ENCODE measurements at places on chromosomes 16 and 17.
A peak's percentile ranks its signal among the peaks of the same experiment; 100 is the strongest.

- peak; percentile 30 for DNase-seq
Measured at GRCh38 chr16:85329059-85329812, 217.0 kb upstream of the CIBAR2 start.

GRCh38 chr17:49597928-49598655, 22.4 kb downstream of the NXPH3 start:
- DNase-seq = no peak

DNA sequence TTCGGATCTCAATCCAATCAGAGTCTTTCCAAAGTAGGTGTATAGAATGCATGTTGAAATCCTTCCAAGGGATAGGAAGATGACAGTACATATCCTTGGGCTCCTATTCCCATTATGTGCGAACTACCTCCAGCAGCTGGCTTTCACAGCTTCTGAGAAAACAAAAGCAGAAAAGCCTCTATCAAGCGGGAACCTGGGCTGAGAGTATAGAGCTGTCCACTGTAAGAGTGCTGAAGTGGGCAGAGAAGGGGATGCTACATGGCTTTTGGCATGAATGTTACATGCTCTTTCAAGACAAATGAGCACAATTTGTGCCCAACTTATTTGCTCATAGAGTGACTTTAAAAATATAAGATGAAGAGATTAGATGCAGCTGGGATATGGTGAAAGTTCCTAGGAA, 993.5 kb downstream of the CDH8 start:
- DNase-seq = no peak

- DNase-seq = no peak
Measured at GRCh38 chr16:86175816-86176215, 276.9 kb downstream of the IRF8 start.

DNA sequence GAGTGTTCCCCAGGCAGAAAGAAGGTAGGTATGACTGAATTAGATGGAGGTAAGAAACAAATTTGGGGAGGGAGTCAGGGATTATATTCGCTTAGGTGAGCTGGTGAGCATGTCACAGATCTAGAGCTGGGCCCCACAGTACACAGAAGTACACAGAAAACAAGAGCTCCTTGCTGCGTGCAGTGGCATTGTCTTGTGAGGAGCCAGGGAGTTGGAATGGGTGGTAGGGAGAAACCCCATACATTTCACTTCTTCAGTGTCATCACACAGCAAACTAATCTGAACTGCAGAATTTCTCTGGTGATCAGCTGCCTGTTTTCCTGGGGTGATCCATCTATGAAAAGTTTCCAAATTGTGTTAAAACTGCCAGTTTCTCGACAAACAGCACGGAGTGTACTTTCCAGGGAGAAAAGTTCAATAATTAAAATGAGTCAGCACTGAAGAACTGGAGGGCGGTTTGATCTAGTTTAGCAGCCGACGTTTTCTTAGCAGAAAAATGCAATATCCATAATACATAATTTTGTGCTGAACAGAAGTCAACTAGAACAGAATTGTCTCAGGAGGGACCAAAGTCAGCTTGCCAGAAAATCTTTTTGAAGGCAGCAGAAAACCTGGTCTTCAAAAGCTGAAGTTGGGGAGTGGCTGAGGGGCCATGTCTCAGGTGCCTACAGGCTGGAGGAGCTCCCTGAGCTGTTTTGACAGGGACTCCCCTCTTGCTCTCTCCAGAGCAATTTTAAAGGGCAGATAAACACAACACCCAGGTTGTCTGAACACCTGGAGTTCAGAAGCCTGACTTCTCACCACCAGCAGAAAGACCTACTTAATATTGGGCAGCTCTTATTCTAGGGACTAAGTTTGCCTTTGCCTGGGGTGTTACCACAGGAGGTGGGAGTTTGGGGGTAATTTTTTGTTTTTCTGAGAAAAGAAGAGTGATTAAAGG, 448.6 kb downstream of the CA10 start:
- no peak for DNase-seq

DNA sequence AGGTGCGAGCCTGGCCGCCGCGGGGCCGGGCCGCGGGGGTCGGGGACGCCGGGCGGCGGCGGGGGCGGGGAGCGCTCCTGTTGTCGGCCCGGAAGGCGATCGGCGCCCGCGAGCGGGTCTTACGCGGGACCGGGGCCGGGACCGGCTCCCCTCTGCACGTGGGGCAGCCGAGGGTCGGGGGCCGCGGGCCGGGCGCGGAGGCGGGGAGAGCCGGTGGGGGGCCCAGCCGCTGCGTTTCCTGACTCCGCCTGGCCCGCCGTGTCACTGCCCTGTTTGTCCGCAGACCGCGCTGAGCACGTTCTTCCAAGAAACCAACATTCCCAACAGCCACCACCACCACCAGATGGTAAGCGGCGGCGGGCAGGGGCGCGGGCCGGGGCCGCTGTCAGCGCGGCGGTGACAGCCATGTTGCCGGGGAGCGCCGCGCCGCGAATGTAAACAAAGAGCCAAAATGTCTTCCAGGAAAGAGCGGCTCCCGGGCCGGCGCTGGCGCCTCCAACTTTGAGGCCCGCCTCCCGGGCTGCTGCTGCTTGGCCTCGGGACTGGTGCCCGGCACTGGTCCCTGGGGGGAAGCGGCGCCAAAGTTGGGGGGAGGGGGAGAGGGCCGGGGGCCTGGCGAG, 586 bp downstream of the UBALD2 start:
- no peak for DNase-seq

- DNase-seq = peak; percentile 44
Measured at GRCh38 chr17:49434821-49435670, 20.4 kb upstream of the PHB1 start.

DNA sequence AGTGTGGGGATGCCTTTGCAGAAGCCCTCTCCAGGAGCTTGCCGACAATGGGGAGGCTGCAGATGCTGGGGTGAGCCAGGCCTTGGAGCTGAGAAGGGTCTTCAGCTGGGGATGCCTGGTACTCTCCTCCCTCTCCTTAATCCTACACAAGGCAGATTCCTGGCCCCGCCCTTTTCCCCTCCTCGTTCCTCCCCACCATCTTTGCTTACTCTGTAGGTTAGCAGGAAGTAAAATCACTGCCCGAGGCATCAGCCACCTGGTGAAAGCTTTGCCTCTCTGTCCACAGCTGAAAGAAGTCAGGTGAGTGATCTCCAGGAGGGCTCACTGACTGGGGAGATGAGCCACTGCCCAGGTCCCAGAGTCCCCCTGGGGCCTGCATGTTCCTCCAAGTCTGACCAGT, 38.7 kb downstream of the NLRC5 start:
- DNase-seq = no peak

DNA sequence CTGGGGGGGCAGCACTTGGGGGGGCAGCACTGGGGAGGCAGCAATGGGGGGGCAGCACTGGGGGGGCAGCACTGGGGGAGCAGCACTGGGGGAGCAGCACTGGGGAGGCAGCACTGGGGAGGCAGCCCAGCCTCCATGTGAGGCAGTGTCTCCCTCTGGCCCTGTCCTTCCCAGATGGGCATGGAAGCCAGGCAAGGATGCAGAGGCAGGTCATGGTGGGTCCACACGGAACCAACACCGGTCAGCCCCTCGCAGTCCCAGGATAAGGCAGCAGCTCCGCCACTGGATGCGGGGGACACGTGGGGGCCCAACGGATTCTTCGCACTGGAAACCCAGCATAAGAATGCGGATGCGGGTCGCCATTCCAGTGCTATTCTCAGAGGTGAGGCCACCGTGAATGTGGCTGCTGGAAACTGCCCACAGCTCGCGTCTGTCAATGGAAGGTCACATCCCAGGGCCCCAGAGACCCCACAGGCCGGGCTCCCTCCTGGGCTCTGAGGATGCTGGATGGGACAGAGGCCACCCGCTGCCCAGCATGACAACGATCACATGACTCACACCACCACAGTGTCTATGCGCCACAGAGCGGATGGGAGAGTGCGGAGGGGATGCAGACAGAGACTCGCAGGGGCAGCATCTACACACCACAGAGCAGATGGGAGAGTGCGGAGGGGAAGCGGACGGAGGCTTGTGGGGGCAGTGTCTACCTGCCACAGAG, 59.0 kb downstream of the LMF1 start:
- no peak for DNase-seq

GRCh38 chr17:45144199-45145034, 3.9 kb upstream of the HEXIM1 start:
- no peak for DNase-seq

GRCh38 chr17:52140601-52141000, 17.9 kb downstream of the CA10 start:
- no peak for DNase-seq

DNA sequence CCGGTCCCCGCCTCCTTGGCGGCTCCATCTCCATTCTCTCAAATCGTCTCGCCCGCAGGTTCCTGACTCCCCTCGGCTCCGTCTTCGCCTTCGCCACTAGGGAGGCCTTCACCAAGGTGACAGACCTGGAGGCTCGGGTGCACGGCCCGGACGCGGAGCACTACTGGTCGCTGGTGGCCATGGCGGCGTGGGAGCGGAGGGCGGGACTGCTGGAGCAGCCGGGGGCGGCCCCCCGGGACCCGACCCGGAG, 862 bp downstream of the GLTPD2 start:
- DNase-seq = no peak

GRCh38 chr17:74231928-74232907, 18.8 kb downstream of the TTYH2 start:
- DNase-seq = no peak

- DNase-seq = no peak
Measured at GRCh38 chr16:1069154-1069553, 3.4 kb upstream of the SSTR5 start.

DNA sequence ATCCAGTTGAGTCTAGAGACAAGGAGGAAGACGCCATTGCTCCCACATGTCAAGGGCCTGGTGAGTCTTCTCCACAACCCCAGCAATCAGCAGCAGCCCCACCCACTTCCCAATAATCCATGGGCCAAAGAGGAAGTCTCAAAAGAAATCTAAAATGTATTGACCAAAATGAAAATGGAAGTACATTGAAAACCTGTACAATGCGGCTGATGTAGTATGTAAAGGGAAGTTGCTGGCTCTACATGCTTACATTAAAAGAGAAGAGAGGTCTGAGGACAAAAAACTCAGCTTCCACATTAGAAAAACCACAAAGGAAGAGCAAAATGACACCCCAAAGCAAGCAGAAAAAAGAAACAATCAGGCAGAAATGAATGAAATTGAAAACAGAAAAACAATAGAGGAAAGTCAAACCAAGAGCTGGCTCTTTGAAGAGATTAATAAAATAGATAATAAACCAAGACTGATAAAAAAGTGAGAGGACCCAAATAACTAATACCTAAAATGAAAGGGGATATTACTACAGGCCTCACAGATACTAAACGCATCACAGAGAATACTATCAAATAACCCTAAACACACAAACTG, 100.6 kb upstream of the METRNL start:
- no peak for DNase-seq

DNA sequence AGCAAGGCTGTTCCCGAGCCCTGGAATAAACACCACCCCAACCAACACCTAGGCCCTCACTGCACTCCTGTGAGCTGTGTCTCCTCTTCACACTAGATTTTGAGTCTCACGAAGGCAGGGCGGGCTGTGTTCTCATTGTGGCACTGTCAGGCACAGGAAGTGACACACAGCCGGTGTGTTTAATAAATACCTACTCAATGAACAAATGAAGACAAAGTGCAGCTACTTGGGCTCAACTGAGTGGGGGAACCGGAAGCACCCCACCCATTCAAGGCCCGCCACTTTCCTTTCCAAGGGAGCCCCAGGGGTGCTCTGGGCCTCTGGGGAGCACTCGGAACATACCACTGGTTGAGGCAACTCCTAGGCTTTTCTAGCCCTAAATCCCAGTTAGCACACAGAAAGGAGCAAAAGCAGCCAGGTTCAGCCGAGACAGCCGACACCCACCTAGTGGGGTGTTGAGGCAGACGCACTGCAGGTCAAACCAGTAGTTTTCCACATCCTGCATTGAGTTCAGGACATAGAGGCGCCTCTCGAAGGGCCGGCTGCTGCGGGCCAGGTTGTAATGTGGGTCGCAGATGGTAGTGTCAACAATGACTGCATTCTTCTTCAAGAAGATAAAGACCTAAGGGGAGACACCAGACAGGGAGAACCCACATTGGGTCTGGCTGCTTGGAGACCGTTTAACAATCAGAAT, 57.7 kb downstream of the GTF3C1 start:
- no peak for DNase-seq

DNA sequence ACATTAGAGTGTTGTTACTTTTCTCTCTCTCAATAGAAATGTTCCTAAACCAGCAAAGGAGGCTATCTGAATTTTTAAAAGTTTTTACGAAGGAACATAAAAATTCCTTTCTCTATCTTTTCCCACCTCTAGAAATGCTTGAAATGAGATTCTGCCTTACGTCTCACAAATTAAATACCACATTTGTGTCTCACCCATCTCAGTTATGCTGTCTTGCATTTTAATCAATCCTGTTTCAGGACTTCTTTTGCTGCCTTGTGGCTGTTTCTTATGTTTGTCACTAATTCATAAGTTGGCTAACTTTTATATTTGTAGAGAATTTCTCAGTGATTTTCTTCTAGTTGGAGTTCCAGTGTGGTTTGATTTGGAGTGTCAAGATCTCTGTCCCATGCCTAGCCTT, 3.5 kb downstream of the OMG start:
- DNase-seq = no peak

- no peak for DNase-seq
Measured at GRCh38 chr17:48211011-48211410, 103.4 kb downstream of the SNX11 start.

- DNase-seq = no peak
Measured at GRCh38 chr17:66481271-66481670, 178.9 kb downstream of the PRKCA start.

DNA sequence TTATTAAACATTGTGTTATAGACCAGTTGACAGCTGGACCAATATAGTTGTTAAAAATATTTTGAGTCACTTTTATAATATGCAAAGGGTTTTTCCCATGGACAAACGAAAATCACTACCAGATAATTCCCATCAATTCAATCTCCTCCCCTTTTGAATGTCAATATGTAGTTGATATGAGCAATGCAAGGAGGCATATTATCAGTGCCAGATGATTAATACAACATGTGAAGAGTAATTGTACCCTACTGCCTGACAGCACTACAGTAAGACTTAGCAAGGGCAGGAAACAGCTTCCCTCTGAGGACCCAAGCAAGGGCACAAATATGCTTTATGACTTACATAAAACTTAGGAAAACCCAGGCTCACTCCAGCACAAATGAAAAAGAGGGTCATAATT, 17.3 kb downstream of the KANSL1 start:
- no peak for DNase-seq

DNA sequence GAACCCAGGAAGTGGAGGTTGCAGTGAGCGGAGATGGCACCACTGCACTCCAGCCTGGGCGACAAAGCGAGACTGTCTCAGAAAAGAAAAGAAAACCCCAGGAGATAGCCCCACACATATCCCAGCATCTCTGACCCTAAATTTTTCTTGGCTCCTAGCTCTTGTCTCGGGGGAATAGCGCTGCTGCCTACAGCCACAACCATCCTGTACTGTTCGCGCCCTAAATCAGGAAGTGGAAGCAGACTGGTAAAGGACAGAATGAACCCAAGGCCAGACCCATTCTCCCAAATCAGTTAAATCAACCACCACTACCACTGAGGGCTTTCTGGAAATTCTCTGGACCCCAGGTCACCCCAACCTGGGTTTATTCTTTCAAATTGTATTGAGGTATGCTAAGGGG, 1.7 kb downstream of the CTDNEP1 start:
- no peak for DNase-seq

DNA sequence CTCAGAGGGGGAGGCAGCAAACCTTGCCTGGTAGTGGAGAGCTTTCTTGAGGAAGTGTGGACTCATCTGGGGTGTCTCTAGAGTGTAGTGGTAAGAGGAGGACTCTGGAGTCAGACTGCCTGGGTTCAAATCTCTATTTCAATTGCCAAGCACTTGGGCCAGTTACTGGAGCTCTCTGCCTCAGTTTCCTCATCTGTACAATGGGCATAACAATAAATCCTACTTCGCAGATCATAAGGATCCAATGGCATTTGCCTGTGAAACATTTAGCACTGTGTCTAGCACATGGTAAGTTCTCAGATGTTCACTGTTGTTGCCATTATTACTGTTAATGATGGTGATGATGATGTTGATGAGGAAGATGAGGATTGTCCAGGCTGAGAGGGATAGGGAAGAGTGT, 23.6 kb upstream of the WFDC1 start:
- no peak for DNase-seq

Data from renal cortical epithelial cell (primary cell).